ENCODE measurements at places on chromosomes 7 and 10.

- DNase-seq = no peak
Observed at GRCh38 chr10:90032519-90032918, 331.1 kb downstream of the KIF20B start.

DNA sequence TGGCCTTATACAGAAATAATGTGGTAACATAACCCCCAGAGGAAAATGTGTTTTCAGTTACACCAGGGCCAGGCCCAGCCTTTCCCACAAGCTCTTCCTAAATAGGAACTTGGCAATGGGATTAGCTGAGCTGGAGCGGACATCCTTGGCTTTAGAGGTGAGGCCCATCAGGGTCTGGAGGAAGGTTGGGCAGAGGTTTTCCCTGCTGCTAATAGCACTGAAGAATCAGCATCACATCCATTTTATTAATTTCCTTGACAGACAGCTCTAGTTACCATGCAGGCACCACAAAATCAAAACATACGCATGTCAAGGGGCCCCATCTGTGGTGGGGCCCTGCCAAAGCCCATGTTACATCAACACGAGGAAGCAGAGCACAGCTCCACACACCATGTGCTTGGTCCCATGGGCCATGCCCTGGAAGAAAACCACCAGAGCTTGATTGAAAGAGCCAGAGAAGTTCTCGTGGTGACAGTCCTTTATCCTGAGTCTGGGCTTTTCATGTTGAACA lies 566.6 kb downstream of the KCNMA1 start:
- no peak for DNase-seq

GRCh38 chr7:2482725-2483451 lies 6.7 kb upstream of the GRIFIN start:
- no peak for DNase-seq

- DNase-seq = no peak
Observed at GRCh38 chr10:124983321-124983720, 41.4 kb downstream of the ZRANB1 start.

GRCh38 chr7:142787034-142787768 lies 16.4 kb downstream of the PRSS2 start:
- no peak for DNase-seq

DNA sequence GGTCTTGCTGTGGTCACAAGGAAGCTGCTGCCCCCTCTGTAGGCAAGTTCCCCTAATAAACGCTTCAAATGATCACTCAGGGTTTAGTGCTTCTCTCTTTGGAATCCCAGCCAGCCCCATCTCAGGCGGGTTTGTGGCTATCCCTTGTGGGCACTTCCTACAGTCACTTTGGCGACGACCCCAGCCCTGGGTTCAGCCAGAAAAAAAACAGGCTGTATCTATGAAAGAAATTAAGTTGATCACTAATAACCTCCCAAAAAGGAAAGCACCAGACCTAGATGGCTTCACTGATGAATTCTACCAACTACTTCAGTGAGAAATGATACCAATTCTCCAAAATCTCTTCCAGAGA lies 208.2 kb downstream of the MAD1L1 start:
- DNase-seq = no peak

DNA sequence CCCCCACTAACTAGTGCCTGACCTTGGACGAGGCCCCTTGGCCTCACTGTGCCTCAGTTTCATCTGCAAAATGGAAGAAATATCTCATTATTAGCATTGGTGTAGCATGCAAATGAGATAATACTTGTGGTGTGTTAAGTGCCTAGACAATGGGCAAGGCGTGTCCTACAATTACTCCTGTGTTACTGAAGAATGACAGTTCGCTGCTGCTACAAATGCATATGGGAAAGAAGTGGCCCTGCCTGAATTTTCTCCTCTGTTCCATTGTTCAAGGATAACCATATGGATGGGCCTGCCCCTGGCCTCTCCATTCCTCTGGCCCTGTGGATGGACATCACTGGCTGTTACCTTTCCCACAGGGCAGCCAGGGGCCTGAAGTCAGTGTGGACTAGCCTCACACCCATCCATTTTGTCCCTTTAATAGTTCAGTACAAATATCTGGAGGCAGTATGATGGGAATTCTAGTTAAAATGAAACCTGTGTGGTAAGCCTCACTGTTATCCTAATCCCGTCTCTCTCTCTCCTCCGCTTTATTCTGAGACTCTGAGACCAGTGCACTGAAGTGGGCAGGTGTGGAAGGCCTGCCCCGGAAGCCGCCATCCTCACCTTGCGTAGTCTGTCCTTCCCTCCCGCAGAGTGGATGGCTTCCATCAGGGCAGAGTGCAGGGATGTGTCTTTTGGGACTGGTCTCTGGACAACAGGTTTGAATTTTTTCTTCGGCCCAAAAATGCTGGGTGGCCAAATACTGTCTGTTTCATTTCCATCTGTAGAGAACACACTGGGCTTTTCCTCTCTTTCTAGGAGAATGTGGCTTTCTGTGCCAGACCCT lies 244.6 kb upstream of the GRB10 start:
- no peak for DNase-seq

DNA sequence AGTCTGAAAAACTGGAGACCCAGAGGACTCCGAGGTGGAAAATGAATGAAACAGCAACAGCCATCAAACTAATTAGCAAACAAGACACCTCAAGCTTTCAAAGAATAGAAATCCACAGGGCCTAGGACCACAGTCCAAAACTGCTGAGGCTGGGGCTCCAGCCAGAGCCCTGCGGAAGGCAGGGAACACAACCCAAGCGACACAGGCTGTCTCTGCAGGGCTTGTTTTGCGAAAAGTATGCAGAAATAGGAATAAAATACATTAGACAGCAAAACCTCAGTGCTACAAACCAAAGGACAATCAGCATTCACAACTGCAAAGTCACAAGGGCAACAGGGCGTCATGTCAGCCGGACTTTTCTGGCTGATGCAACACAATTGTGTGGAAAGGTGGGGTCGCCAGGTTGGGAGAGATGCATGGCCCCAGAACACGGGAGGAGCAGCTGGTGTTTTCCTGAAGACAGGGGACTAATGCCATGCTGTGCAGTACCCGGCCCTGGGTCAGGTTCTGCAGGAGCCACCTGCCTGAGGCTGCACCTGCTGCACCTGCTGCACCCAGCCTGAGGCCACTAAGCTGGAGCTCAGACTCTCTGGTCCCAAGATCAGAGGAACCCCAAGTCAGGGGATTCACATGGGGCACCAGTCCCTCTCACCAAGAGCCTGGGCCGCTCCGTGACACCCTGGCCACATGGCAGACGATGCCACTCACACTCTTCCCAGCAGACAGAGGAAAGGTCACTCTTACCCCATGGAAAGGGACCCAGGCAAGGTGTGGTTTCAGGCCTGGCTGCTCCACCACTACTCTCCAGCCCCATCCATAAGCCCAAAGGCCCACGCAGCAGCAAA lies 74.2 kb downstream of the MAD1L1 start:
- no peak for DNase-seq

GRCh38 chr10:11411926-11412545 lies 199.4 kb downstream of the USP6NL start:
- no peak for DNase-seq

- no peak for DNase-seq
Observed at GRCh38 chr7:36391436-36392198, 2.0 kb downstream of the ANLN start.

DNA sequence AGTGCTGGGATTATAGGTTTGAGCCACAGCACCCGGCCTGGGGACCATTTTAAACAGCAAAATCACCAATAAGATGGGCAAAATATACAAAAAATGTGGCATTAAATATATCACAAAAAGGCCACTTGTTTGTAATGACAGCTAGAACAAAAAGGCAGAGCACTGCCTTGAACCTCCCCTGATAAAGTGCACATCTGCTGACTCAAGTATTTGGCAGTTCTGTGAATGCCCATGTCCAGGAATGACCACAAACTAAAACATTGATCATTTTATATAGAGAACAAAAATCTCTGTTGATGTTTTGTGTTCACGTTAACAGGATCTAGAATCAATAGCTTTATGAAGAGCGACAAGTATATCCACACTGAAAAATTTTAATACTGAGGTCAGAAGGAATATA lies 21.5 kb downstream of the HERC4 start:
- DNase-seq = no peak

DNA sequence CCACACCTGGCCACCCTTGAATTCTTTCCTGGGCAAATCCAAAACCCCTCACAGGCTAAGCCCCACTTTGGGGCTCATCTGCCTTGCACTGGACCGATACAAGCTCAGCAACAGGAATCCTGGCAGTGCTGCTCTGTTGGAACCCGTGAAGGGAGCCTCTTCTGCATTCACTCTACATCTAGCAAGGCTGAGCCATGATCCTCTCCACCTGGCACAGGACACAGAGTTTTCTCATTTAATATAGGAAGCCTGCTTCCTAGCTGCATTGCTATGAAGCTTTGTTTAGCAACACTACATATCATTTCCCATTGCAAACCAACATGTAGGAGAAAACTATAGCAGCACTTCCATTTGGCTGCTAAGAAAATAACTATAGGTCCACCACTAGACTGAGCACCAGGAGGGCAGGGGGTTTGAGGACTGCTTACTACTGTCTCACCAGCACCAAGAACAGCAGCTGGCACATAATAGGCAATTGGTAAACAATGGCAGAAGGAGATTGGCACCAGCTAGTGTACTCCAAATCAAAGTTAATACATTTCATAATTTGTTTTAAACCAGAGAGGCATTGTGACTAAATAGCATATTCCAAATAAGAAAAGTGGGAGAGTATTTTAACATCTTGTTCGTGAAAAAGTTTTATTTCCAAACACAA lies 56.1 kb downstream of the CPVL start:
- DNase-seq = no peak

DNA sequence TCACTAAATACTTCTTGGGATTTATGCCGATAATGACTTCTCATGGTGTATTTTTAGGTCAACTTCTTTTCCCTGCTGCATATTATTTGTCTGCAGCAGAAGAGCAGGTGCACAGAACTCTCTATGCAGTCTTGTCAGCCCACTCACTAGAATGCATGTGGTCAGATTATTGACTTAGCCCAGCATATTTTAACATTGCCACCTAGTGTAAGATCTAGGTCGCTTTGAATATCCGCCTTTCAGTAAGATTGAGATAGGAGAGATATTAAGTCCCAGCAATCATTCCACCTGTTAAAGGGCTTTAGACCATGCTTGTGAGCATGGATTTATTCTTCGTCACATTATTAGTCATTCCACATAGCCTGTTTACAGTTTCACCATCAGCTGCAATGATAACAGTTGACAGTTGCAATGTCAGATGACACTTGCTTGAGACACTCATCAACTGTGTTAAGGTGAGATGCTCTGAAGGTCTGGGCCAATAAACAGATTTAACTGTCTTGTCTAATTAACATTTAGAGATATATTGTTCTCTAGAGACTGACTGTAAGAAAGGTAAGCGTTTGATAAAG lies 491.7 kb downstream of the ARL4A start:
- DNase-seq = no peak

DNA sequence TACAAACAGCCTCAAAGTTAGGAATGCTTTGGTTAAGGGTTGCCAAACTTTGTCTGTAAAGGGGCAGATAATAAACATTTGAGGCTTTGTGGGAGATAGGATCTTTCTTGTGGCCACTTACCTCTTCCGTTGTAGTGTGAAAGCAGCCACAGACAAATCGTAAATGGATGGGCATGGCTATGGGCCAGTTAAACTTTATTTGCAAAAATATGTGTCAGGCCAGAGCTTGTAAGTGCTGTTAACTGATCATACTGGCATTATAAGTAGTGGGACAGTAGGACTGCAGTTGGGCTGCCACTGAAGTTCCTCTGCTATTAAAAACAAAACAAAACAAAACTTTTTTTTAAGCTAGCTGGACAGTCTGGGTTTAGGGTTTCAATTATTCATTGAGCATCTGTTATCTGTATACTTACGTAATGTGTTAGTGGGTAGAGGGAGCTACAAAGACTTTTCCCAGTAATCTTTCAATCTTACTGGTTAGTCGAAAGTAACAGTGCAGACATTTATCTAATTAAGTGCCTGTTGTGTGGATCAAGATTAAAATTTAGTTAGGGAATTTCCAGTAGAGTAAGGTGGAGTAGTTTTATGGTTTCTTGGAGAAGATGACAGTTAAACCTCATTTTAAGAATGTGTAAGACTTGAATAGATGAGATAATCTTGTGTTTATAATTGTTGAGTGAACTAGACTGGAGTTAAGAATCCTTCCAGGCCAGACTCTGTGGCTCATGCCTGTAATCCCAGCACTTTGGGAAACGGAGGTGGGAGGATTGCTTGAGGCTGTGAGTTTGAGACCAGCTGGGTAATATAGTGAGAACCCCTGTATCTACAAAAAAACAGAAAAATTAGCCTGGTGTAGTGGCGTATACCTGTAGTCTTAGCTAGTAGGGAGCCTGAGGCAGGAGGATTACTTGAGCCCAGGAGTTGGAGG lies 100.1 kb downstream of the BTRC start:
- no peak for DNase-seq

GRCh38 chr7:1996816-1997215 lies 235.9 kb downstream of the MAD1L1 start:
- no peak for DNase-seq

All from stimulated activated CD4-positive, alpha-beta T cell treated with anti-CD3 and anti-CD28 coated beads, Interleukin-12 subunit alpha, Interleukin-12 subunit beta, amount 100 ng/mL, for 24 hours (primary cell).